CD4-positive, alpha-beta T cell treated with Interleukin-12 subunit alpha and Interleukin-12 subunit beta, for 1 hour (primary cell): ENCODE measurements at places on chromosomes 2 and 18.

DNA sequence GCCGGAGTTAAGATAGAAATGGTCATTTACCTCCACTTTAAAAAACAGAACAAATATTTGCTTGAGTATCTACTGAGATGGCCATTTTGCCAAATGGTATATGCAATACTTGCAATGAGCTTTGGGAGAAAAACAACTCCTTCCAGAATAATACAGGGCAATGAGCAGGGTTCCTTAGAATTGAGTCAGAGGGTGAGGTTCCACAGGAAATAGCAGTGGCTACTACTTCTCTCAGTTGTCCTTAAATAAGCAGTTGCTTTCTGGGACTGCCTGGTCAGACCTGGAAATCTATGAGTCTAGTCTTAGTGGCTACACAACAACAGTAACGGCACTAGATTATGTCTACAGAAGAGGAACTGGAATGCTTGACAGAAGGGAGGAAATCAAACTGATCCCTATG lies 80.9 kb upstream of the CCDC85A start:
- DNase-seq, result no peak

DNA sequence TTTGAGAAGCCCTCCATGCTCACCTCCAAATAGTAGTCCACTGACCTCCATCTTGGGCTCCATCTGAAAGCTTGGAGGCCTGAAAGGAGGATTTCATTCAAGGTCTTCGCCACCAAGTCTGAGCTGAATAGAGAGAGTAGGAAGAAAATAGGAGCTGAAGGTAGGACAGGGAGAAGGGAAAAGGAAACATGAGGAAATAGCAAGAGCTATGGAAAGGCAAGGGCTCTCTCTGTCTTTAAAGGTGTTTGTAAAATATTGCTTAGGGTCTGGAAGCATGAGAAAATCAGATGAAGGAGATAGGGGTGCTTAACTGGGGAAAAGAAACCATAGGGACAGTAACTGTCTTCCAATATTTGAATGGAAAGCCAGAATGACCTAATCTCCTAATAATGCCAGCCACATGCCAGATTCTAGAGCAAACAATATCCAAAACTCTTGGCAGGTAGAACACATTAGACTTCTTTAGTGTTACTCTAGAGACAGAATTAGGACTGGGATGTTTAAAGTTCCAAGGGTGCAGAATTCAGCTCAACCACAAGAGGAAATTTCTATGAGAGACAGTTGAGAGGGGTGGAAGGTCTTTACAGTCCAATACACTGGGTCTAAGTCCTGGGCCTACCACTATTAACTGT lies 67.4 kb downstream of the NAB1 start:
- no peak for DNase-seq

DNA sequence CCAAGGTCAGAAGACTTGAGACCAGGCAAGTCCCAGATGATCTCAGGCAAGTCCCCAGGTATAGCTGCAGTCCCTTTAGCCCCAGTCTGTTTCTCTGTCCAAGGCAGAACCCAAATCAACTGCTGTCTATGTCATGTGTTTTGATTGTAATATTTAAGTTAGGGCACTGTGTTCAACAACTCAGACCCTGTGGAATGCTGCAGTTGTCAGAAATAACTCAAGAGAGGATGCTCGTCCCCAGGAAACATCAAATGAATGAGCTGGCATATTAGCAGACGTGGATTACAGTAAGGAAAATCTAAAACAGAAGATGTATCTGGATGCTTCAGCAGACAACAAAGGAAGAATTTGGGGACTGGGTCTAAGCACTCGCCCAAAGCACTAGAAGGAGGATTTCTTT lies 70.1 kb downstream of the BCL11A start:
- no peak for DNase-seq

- no peak for DNase-seq
These were observed 345.0 kb upstream of the ACVR2A start for GRCh38 chr2:147499785-147500184.

DNA sequence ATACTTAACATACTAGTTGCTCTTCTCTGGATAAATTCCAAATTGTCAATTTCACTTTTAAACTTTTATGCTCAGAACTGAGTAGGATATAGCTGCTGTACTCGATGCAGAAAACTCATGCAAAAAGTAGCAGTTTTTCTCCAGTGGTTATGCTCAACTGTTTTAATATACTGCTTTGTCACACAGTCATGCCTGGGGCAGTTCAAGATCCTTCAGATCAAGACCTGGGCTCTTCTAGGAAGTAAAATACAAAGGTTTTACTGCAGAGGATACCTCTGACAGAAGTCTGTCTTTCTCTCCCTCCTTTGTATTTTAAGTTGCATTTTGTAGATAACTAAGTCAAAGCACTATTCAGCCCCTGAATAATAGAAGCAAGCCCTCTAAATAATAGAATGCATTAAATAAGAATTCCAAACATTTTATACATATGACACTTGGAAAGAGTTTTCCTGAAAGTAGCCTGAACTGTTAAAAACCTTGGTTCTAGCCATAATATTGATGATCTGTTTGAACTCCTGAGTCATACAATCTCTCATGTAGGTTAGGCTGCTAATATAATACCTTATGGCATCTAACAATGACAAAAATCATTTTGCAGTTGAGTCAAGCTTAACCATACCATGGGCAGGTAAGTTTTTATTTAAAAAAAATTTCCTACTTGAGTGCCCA lies 183.3 kb upstream of the TRIB2 start:
- no peak for DNase-seq

GRCh38 chr2:183678908-183679307 lies 554.7 kb downstream of the NUP35 start:
- no peak for DNase-seq

DNA sequence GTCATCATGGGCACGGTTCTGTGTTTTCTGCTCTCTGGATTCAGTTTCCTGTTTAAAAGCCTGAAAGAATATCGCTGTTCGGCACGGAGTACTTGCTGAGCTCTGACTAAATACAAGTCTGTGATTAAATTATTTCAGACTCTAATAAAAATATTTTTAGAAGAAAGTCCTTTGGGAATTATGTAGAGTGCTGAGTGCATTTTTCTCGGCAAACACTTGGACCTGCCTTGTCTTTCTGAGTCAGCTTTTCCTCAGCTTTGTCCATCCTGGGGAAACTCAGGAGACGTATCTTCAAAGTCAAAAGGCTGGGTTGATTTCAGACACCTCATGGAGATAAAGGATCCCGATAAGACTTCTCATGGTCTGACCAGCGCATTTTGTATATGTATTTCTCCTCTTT lies 45.9 kb downstream of the IL1R2 start:
- no peak for DNase-seq

DNA sequence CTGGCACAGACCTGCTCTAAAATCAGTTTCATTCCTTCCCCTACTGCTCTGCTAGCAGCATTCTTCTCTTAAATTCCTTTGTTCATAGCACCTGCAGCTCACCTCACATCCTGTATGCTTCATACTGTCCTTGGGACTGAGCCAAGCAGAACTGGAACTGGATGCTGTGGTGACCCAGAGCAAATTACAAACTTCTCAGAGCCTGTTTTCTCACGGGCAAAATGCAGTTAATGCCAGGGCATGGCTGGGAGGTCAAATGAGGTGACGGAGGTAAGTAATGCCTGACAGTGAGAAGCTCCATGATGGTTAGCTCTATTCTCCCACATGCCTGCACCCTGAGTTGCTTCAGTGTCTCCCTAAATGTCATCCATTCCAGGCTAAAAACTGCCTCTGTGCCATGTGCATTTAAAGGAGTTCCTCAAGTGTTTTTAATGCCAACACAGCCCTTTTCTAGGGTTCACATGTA lies 29.7 kb downstream of the C2orf42 start:
- DNase-seq, result no peak

GRCh38 chr2:236959036-236959435 lies 126.7 kb upstream of the COPS8 start:
- DNase-seq, result no peak

DNA sequence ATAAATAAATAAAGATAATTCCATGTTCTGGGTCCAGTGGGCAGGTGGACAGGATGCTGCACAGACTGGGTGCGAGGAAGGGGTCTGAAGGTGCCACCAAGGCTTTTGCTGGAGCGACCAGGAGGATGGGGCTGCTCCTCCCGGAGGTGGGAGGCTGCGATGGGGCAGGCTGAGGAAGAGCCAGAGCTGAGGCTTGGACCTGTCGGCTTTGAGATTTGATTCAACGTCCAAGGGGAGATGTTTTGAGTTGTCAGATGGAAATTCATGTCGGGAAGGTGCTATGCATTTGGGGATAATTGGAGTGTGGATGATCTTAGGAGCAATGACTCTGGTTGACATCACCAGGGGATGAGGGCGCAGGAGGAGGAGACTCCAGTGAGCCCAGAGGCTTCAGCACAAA lies 11.7 kb downstream of the ALLC start:
- no peak for DNase-seq

DNA sequence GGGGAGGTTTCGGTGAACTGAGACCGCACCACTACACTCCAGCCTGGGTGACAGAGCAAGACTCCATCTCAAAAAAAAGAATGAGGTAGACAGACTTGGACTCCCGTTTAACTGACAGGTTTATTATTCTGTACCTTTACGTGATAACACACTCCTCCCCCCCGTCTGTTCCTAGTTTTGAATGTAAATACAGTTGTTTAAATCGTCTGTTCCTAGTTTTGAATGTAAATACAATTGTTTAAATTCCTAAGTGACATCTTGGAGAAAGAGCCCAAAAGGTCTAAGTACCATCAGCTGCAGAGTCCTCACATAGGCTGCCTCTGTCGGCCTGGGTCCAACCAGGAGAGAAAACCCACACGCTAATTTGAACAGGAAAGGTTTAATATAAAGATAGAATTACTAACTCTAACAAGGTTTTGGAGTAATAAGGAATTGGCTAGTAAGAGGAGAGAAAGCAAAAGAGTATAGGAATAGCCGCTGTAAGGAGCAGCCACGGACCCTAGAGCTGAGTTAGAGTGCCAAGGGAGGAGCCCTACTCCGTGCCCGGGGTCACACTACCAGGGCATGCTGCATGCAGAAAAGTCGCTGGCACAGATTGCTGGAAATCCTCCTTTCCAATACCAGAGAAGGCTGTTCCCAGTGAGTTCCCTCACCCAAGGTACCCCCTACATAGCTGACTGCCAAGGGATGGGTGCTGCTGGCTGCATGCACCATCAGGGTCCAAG lies 83.5 kb upstream of the RANBP2 start:
- no peak for DNase-seq

- DNase-seq, result no peak
These were observed 29.7 kb downstream of the SLC4A5 start for GRCh38 chr2:74313497-74313896.

DNA sequence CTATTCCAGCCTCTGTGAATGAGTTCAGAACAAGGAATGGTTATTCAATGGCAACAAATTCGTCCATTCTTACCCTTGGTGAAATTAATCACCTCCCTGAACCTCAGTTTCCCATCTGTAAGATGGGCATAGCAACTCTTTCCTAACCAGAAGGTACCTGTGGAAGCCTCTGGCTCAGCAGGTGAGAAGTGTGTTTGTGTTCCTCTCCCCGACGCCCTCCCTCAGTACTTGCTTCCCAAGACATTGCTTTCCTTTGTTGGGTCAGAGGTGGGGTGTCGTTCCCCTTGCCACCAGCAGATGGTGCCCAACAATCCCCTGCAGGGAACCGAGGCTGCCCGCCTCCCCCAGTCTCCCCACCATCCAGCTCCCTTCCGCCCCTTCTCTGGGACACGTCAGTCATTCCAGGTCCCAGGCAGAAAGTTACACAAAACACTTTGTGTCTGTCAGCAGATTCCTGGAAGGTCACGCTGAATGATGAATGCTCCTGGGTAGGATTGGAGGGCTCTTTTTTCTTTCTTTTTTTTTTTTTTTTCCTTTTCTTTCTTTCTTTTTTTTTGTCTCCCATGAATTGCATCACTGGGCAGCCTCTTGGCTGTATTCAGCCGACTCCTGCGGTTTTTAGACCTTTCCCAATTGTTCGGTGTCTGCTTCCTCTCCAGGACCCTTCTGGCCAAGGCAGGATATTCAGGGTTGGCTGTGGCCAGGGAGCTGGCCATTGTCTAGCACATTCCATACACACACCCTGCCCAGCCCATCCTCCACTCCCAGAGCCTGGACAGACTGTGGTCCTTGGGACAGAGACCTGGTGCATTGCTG lies 117.3 kb downstream of the LPIN1 start:
- peak; percentile 72 for DNase-seq

DNA sequence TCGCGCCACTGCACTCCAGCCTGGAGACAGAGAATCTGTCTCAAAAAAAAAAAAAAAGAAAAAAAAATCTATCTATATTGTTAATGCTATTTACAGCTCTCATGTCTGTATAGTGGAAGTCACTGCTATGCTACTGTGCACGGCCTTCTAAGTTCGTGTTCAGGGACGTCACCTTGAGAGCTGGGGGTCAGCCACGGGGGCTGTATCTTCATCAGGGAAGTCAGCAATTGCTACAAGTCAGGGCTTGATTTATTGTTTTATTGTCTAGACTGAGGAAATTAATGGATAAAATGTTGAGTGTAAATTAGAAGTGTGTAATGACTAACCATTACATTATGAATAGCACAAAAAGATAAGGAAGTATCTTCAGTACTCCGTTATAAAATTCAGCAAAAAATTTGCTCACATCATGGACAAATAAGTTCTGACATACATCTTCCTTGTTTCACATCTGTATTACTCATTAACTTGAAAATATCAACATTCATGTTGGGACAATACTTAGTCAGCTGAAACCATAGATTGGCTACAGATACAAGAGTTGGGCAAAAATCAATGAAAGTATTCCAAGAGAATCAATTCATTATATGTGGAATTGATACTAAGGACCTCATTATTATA lies 136.6 kb upstream of the SEC11C start:
- DNase-seq, result no peak
